T-cell (primary cell): ENCODE measurements at places on chromosomes 7 and 10. TPM values are rescaled to one million over a fixed set of nuclear protein-coding genes. Genes with fewer than 3 reads are reported as not detected.

GRCh38 chr10:17412323-17412722 is 42.1 kb downstream of the ST8SIA6 start:
- no peak for DNase-seq

DNA sequence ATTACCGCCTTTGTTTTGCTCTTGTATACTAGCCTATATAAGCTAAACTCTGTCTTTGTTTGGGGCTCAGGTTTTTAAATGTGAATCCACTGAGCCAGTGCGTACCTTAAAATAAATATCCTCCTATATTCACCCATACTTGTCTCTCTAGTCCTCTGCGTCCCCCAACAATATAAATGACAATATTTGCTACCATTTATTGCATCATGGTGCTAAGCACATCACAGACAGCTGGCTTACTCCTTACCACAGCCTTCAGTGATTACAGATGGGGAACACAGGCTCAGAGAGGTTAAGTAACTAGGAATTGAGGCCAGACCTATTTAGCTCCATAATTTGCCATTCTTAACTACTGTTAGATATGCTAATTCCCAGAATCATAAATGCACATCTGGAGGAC is 3.4 kb upstream of the ADCK2 start:
- DNase-seq, result no peak

The LBX1 gene
- not detected for total RNA-seq

GRCh38 chr7:35454575-35455385 is 200.9 kb upstream of the TBX20 start:
- DNase-seq, result no peak

DNA sequence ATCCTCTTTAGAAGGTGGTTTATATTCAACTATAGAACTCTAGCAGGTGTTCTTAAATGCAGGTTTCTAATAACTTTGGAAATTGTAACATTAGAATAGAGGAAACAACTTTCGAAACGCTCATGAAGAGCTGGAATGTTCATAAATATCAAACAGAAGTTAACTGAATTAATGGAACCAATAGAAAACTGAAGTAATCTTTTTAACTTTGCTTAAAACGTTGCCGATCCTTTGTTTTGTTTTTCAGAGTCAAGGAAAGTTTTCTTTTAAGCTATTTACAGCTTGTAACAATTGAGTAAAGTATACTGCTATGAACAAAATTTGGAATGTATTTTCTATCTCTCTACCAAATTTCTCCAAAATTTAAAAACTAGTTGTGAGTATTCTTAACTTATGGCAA is 19.0 kb upstream of the CLDN3 start:
- no peak for DNase-seq
